Activated naive CD4-positive, alpha-beta T cell treated with anti-CD3 and anti-CD28 coated beads for 36 hours (primary cell): ENCODE measurements at places on chromosomes 1 and 21.

DNA sequence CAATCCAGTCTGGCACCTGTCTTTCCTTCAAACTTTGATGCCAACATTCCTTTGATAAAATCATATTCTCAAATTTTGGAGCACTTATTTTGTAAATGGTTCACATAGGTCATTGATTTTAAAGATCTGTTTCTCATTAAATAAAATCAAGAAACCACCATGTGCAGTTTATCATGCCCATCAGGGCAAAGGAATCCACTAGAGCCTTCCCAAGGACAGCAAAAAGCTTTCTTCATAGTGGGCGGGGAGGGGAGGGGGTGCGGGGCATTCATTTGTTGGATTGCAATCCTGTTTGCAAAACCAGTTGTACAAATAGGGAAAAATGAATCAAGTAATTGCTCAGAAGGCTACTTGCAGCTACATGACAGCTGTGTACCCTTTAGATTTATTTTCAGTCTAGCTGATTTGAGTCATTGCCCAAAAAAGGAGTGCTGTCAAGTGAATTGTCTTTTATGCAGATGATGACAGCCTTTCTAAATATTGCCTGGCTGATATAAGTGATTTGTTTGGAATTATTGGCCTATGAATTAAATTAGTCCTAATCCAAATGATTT lies 23.0 kb downstream of the LRRC8B start:
- DNase-seq, result peak; percentile 56

DNA sequence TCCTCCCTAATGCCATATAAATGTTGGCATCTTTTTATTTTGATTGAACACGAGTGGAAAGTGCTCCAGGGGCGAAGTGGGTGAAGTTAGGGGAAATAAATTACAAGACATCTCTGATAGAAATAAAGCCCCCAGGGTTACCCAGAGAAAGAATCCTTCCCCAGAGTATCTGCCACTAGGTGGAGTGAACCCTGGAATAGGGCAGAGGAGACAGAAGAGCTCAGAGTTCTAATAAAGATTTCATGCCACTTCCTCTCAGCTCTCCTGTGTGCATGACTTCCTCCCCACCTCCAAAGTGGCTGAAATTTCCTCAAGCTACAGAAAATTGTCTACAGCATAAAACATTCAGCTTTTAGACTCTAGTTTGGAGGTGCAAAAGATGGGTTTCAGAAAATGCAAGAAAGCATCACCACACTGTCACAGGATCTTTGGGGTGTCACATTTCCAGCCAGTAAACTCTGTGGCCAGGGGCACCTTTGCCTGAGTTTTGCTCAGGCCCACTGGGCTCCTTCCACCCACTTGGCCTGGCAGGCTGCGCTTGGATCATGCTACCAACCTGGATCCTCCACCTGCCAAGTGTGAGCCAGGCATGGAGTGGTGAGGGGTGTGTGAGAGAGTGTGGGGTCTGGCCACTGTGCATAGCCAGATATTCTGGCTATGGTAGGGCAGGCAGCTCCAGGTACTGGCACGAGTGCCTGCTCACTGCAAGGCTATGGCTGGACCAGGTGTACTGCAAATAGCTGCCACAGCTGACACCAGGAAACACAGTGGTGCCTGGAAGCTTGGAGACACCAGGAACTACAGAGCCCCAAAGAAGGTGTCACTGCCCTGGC lies 208.8 kb upstream of the USP25 start:
- DNase-seq, result no peak

DNA sequence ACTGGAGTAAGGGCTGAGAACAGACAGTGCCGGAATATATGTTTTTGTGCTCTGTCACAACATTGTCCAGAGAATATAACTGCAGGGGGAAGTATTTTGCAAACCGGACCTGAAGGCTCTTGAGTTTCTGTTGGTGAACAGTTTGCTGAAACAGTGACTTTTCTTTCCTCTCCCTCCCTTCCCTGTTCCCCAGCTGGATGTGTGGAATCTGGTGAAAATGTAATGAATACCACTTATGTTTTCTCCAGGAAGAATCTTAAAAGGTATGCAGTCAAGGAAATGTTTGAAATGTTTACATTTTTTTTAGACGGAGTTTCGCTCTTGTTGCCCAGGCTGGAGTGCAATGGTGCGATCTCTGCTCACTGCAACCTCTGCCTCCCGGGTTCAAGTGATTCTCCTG lies 23.4 kb downstream of the CHAF1B start:
- no peak for DNase-seq

DNA sequence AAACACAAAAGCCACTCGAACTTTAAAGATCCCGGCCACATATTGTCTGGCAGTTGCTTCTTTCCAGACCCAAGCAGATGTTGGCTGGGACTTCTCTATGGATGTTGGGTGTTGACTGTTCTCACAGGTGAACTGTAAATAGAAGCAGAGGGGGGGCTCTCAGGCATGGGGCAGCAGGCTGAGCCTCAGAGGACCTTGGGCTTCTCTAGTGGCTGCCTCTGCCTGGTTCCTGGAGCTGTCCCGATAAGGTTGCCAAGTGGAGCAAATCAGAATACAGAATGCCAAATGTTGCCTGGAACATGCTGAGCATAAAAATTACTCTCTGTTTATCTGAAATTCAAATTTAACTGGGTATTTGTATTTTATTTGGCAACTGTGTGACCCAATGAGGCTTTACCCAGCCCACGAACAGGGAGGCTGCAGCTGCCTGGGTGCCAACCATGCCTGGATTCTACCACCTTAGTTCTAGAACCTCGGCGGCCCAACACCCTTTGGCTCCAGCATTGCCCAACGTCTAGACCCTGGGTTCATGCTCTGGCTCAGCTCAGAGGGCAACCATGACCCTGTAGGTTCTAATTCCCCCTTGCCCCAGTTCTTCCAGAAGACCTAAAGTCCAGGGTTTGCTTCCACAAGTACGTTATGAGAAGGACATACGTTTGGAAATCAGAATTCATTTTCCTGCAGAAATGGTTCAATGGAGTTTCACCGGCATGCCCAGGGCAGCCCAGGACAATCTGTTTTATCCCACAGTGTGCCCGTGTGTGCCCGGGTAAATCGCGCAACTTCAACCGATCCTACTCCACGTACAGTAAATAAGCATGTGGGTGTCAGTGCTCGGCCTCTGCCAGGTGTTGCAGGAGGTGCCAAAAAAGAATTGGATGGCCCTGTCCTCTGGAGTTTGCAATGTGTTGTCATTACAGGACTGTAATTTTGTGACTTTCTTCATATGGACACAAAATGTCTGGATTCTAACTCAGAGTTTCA lies 5.4 kb upstream of the SLC45A1 start:
- no peak for DNase-seq
